ENCODE measurements at places on chromosomes 5 and 9. TPM values are rescaled to one million over a fixed set of nuclear protein-coding genes. Genes with fewer than 3 reads are reported as not detected.

GRCh38 chr5:14172149-14172795 is 29.1 kb downstream of the TRIO start:
- no peak for ATAC-seq

DNA sequence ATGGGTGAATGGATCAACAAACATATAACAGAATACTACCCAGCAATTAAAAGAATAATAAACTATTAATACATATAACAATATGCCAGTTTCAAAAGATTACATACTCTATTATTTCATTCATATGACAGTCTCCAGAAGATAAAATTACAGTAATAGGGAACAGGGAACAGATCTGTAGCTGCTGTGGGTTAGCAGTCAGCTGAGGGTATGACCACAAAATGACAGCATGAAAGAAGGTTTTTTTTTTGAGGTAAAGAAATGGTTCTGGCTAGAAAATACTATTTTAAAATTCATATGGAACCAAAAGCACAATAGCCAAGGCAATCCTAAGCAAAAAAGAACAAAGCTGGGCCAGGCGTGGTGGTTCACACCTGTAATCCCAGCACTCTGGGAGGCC is 73.0 kb upstream of the NR5A1 start:
- no peak for ATAC-seq

SLC46A2 gene
- total RNA-seq: 0.44 TPM

GPR21 gene
- 0.76 TPM for total RNA-seq

HBEGF gene
- 62.1 TPM for total RNA-seq

ALDOB gene
- total RNA-seq: 0.08 TPM

DNA sequence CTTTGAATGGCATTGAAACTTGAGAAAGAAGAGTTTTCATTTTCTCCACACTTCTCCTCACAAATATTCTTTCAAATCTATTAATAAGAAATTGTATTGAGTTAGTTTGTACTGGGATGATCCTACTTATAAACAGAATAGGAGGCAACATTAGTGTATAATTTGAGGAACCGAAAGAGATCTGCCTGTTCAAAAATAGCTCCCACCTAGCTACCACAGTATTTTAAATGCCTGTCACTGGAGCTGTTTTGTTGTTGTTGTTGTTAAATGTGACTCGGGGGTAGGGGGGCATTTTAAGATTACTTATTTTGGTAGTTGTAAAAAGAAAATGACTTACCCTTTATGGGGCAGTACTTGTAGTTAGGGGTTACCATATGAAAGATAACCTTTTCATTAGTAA is 20.1 kb upstream of the HAPLN1 start:
- no peak for ATAC-seq

DNA sequence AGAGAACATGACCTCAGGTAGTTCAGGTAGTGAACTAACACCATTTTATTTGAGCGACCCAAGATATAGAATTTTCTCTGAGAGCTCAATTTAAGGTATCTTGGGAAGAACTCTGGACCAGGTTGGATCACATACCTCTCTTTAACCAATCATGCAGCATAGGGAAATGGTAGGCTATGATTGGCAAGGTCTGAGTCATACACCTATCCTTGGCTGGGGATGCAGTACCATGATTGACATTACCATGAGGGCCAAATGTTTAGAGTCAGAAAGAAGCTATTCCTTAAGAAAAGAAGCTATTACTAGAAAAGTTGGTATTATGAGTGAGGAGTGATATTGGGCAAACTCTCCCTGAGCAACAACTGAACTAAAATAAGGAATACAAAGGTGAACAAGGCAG is 258.7 kb downstream of the KCTD16 start:
- no peak for ATAC-seq

GRCh38 chr5:91956738-91957137 is 573.6 kb upstream of the ARRDC3 start:
- no peak for ATAC-seq

DNA sequence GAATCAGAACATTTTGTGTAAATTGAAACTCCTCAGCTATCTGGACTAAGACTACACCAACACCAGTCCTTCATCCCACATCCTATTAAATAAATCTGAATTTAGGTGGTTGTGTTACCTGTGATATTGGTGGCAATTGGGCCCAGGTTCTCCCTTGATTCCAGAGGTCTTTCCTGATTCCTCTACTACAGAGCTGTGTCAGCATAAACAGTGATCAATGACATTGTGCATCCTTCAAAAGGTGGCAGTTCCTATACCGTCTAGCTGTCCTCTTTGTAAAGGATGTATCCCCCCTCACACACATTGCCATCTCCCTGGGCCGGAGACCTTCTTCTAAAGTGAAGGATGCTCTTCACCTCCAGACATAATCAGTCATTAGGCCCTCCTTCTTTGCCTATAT is 239.2 kb downstream of the FAM114A2 start:
- ATAC-seq: no peak

- ATAC-seq: peak; percentile 86
These were observed 248.6 kb upstream of the DAPK1 start for GRCh38 chr9:87249029-87249428.

GRCh38 chr5:64184832-64185231 is 19.2 kb downstream of the RNF180 start:
- no peak for ATAC-seq

DNA sequence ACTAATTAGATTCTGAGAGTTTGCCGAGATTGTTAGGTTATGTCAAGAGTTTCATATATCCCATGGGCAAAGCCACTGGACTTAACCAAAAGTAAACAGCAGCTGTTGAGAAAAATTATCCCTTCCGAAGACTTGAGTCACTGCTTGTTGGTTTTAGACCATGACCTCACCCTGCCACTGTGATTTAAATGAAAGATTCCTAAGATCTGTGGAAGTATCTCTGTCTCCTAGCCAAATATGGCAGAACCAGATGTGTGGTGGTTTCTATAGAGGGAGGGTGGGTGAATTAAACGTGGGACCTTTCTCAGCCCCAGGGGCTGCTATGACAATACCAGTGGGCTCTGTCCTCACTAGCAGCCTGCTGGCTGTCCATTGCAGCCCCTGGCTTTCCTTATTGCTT is 19.3 kb downstream of the DMRT3 start:
- no peak for ATAC-seq

GRCh38 chr9:5892456-5893133 is 1.9 kb downstream of the MLANA start:
- ATAC-seq: no peak

PPP2R2B gene
- 0.76 TPM for total RNA-seq

AK6 gene
- total RNA-seq: 15.6 TPM

DNA sequence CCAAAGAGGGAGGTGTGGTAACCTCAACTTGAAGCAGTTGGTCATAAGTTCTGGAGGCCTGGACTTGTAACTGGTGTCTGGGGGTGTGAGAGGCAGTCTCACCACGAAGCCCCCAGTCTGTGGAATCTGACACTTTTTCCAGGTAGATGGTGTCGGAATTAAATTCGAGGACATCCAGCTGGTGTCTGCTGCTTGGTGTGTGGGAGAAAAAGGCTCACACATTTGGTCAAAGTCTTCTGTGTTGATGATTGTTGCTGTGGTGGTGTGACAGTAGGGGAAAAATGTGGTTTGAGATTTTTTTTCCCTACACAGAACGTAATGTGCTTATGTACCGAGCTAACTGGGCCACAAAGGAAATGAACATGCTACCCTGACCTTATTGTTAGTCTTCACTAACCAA is 251.9 kb downstream of the MAT2B start:
- ATAC-seq: no peak

TEX48 gene
- not detected for total RNA-seq

DNA sequence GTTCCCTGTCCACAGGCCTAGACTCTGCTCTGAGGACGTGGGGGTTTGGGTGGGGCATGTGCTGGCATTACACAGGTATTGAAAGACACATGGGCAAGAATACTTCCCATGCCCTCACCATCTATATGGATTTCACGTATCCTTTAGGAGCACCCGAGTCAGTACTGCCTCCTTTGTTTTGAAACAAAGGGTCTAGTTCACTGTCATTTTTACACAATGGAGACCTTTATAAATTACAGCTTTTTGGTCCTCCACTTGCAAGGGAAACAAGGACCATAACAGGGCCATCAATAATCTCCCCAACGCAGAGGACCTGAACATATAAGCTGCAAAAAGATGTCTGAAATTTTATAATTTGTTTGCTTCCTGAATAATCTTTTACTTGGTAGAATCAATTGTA is 24.9 kb upstream of the CRHBP start:
- ATAC-seq: no peak

DNA sequence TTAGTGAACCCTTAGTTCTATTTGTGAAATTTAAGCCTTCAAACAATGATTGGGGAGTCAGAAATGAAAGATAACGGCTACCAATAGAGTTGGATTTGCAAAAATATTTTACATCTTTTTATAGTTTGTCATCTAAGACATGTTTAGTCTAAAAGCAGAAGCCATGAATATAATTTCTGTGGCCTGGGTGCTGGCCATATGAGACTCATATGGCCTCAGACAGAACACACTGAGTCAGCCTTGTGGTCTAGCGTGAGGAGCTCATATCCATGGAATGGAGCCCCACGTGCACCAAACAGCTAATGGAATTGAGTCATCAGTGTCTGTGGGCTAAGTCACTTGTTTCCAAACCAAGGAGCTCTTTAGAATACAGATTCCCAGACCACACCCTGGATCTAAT is 240.7 kb upstream of the NREP start:
- ATAC-seq: peak; percentile 89

FCN2 gene
- total RNA-seq: 0.16 TPM

KIF4B gene
- total RNA-seq: not detected
